ENCODE measurements at places on chromosomes 1 and 21.

DNA sequence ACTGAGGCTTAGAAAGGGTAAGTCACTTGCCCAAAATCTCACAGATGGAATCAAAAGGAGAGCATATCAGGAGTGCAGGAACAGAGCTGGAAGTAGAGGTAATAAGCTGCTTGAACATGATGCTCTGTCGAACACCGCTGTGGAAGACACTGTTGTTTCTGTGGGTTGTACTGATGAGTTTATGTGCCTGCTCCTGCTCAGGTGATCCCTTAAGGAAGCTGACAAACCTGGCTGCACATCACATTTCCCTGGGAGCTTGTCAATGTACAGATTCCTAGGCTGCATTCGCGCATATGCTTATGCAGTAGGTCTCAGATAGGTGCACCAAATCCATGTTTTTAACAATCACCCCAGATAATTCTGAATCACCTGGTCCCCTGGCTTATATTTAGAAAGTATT, 79.7 kb downstream of the ZNF326 start:
- DNase-seq, result no peak

DNA sequence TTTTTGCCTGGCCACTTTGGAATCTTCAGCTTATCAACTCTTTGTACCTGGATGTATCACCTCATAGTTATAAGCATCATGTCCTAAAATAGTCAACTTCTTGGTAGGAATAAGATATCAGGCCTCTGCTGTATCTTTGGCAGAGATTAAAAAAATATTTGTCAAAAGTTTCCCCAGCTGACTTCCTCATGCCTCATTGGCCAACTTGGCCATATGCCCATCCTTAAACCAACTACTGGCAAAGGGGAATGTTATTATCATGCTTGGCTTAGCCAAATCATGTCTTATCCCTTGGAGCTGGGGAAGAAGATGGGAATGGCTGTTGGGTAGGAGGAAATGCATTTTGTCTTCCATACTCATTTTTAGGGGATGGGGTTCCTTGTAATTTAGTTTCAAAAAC, 23.4 kb downstream of the NFASC start:
- no peak for DNase-seq

GRCh38 chr1:16212251-16212961, at the start of gene ARHGEF19:
Gene ARHGEF19, minus strand, starts transcription at chr1:16212652. Its CDS starts 3,598 bp downstream, at chr1:16209054.
- no peak for DNase-seq

- no peak for DNase-seq
These were observed 197.1 kb downstream of the AJAP1 start for GRCh38 chr1:4851385-4852065.

DNA sequence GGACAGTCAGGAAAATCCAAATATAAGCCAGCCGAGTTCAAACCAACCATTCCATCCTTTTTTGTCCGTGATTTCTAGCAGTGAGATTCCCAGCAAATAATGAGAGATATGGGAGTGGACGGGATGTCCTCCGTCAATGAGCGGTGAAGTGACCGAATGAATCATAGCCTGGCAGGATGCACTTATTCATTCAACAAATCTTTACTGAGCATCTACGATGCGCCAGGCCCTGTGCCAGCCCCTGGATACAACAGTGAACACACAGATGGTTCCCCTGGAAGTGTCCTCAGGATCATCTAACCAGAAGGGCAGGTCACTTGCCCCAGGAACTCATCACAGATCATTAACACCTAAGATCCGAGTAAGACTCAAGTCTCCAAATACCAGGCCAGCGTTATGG, 8.2 kb upstream of the PLEKHA6 start:
- DNase-seq, result no peak

- no peak for DNase-seq
These were observed 570.5 kb downstream of the MRPL39 start for GRCh38 chr21:25036775-25037174.

GRCh38 chr1:32178380-32179192, 889 bp upstream of the TXLNA start:
- DNase-seq, result no peak

- no peak for DNase-seq
These were observed 592.7 kb downstream of the USP25 start for GRCh38 chr21:16322454-16322853.

DNA sequence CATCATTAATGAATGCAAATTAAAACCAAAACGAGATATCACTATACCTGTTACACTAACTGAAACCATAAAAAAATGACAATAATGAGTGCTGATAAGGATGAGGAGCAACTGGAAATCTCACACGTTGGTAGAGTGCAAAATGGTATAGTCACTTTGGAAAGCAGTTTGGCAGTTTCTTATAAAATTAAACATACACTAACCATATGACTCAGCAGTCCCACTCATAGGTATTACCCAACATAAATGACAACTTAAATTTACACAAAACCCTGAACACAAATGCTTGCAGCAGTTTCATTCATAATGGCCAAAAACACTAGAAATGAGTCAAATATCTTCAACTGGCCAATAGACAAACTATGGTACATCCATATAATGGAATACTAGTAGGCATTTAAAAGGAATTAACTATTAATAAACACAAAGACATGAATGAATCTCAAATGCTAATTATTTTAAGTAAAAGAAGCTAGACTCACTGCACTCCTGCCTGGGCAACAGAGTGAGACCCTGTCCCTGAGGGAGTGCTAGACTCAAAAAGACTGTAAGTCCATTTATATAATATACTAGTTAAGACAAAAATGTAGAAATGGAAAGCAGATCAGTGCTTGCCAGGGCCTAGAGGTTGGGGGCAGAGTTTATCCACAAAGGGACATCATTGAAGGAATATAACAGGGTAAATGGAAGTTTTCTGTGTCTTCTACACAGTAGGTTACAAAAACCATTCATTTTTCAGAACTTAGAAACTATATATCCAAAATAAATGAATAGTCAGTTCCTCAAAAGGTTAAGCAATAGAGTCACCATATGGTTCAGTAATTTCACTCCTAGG, 77.4 kb downstream of the EIF4G3 start:
- DNase-seq, result no peak

DNA sequence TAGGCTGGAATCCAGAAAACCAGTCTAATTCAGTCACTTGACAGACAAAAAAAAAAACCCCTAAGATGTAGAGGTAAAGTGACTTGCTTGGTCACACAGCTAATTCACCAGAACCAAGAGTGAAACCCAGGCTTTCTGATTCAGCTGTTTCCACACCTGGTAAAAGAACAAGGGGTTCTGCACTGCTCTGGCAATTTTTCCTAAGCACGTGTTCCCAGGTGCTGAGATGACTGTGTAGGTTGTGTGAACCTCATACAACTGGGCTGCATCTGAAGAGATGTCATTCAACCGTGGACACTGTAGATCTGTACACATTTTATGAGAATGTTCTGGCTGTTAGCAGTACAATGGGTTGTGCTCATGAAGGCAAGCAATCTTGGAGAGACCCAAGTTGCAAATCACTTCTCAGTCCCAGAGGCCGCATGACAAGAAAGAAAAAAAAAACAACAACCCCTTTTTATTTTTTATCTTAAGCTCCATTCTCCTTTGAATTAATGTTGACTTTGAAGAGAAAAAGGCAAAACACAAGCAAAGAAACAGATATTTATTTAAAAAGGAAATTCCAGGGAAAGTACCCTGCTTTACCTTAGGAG, 95.4 kb downstream of the INTS7 start:
- no peak for DNase-seq

DNA sequence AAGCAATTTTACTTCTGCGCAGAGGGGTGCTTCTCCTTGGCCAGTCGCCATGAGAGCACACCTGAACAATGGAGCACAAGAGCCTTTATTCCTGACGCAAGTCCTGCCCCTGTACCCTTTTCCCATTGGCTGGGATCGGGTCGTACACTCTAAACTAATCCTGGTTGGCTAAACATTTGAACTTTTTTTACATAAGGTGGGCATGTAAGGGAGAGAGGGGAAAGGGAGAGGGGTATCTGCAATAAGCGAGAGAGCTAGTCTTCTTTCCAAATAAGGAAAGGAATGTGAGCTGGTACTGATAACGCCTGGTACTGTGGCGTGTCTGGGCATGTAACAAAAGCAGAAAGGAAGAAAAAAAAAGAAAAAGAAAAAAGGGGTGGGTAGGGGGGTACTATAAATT, 21.8 kb downstream of the MFSD2A start:
- no peak for DNase-seq

GRCh38 chr1:171488190-171488929, 3.0 kb downstream of the PRRC2C start:
- no peak for DNase-seq

Measured in stimulated activated CD8-positive, alpha-beta memory T cell treated with anti-CD3 and anti-CD28 coated beads, Interleukin-2, amount 100 ng/mL, for 1 hour (primary cell).